Upper lobe of right lung (tissue), 1 donor: ENCODE measurements at places on chromosomes 7 and 10.

- no peak for DNase-seq
Observed at GRCh38 chr7:121938429-121938996, 65.6 kb downstream of the PTPRZ1 start.

DNA sequence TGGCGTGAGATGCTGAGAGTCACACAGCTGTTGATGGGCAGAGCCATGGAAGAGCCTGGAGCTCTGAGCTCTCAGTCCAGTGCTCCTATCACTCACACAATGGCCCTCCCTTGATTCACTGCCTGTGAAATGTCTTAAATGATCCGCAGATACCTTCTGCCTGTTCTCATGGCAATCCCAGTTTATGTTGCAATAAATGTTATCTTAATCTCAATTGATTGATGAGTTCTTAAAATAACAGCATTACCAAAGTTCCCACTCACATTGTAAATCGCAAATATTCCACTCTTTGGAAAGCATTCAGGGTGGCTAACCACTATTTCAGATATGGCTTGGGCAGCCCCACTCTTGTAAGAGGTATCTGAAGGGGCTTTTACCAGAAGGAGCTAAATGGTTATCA is 865.5 kb downstream of the LRMDA start:
- DNase-seq = no peak

GRCh38 chr10:33817605-33818004 is 483.1 kb upstream of the NRP1 start:
- DNase-seq = no peak

- DNase-seq = no peak
Observed at GRCh38 chr7:27459731-27460053, 203.0 kb downstream of the HIBADH start.

DNA sequence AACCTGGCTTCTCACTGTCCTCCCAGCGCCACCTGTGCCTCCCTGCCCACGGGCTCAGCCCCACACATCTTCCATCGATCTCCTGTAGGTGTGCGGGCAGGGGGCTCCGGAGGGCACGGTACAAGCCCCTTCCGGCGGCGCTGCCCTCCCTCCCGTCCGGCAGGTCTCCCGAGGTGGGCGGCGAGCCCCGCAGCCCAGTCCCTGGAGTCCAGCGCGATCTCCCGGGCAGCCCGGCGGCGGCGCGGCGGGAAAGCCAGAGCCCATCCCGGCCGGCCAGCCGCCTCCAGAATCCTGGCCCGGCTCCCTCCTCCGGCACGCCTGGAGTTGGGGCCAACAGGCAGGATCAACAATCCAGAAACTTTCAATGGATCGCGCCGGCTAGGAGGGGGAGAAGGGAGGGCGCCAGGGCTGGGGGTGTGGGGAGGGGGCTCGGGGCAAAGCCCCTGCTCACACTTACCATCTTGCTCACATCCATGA is 100.1 kb downstream of the HIP1 start:
- peak; percentile 80 for DNase-seq

DNA sequence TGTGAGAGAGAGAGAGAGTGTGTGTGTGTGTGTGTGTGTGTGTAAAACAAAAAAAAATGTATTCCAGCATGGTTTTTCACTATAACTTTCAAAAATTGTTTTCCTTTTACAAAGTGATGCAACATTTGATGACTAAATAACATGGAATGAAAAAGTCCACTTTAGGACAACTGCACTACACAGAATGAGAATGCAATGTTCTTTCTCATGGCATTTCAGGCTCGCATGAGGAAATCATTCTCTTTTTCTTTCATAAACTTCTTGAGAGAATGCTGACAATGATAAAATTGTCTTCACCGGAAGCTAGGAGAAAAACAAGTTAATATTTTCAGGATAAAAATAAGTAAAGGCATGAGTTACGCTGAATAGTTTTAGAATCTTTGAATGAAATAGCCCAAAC is 53.7 kb downstream of the SLC16A12 start:
- DNase-seq = no peak

DNA sequence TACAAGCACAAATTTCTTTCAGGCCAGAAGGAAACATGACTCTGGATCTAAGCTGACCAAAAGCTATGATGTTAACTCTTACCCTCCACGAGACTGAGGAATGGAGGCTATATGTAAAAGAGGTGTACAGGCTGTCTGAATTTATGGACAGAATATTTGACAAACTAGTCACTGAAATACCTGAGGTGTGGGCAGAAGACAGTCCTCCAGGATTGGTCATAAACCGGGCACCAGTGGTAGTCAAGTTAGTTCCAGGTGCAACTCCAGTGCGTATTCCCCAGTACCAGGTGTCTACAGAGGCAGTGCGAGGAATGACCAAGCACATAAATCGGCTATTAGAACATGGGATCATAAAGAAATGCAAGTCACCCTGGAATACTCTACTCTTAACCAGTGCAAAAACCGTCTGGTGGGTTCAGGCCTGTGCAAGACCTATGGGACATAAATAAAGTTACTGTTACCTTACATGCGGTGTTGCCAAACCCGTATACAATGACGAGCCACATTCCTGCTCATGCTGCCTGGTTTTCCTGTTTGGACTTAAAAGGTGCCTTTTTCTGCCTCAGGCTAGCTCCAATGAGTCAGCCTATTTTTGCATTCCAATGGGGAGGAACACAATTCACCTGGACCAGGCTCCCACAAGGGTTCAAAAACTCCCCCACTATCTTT is 6.7 kb upstream of the CYREN start:
- no peak for DNase-seq

GRCh38 chr10:130737621-130738020 is 573.9 kb downstream of the TCERG1L start:
- no peak for DNase-seq

DNA sequence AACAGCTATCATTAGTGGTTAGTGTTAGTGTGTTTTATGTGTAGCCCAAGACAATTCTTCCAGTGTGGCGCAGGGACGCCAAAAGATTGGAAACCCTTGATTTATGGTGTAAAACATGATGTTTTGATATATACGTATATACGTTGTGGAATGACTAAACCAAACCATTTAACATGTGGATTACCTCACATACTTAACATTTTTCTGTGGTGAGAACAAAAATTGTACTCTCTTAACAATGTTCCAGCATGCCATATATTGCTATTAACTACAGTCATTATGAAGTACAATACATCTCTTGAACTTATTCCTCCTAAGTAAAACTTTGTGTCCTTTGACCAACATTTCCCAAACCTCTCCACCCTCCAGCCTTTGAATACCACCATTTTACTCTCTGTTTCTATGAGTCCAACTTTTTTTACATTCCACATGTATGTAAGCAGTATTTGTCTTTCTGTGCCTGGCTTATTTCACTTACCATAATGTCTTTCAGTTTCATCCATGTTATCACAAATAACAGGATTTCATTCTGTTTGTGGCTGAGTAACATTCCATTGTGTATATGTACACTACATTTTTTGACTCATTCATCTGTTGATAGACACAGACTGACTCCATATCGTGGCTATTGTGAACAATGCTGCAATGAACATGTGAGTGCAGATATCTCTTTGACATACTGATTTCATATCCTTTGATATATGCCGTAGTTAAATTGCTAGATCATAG is 42.2 kb upstream of the MAGI2 start:
- DNase-seq = no peak

- DNase-seq = no peak
Observed at GRCh38 chr10:61804414-61804813, 97.1 kb upstream of the ARID5B start.

DNA sequence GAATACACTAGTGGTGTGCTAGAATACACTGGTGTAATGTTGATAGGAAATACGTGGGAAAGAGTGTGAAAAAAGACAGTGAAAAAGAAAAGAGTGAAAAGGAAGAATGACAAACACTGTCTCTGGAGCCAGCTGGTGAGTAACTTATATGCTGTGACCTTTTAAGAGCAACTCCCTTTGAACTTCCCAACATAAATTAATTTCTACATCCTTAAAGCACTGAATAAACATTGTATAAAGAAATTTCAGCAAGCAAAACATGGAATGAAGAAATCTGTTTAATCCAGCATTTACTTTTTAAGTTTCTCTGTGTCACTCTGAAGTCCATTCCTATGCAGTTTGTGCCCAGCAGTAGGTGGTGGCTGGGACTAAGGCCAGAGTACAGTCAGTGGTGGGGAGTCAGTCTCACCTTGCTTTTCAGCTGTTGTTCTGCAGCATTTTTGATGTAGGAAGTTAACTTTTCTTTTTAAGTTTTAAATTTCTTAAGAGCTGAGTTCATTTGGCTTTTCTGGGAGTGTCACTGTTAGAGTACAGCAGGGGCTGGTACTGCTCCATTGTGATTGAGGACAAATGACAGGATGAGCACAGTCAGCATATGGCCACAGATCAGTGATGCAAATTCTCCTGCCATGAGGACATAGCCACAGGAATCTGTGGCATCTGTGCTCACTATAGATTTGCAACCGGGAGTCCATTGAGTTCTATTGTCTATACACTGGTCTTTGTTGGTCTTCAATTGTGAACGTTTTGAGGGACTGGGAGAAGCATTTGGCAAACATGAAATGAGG is 321.8 kb downstream of the ZNF248 start:
- DNase-seq = no peak

GRCh38 chr7:130394421-130395195 is 14.3 kb downstream of the CPA1 start:
- no peak for DNase-seq

DNA sequence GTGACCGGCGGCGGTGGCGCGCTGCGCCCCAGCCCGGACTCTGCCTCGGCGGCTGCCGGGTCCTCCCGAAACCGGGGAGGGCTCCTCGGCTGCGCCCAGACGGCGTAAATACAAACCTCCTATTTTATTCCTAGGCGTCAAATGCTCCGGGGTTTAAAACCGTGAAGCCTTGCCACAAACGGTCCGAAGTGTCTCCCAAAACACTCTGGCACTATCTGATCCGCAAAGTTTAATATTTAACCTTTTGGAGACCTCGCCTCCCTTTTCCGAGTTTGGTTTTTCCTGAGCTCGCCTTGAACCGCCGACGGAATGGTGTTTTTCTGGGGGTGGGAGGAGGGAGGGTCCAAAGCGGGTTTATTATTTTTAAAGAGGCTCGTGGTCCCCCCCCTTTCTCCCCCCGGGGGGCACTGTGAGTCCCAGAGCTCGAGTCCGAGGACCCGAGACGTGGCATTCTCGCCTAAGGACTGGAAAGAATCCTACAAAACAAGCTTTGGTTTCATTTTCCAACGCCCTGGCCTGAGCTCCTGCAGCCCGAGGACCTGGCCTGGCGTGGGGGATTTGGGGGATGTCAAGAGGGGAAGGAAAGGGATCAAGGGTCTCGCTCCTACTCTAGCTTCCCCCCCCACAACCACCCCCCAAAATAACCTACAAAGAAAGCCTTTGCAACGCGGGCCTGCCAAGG is 1.8 kb downstream of the TNRC18 start:
- peak; percentile 78 for DNase-seq

GRCh38 chr10:92848037-92848440 is 281 bp upstream of the EXOC6 start:
- DNase-seq = no peak

GRCh38 chr7:108581655-108582491 is 12.2 kb downstream of the DNAJB9 start:
- DNase-seq = no peak
